ENCODE measurements at places on chromosomes 13 and 19. TPM values are rescaled to one million over a fixed set of nuclear protein-coding genes. Genes with fewer than 3 reads are reported as not detected.

CSNK1G2 gene
- 55.9 TPM for polyA plus RNA-seq

DNA sequence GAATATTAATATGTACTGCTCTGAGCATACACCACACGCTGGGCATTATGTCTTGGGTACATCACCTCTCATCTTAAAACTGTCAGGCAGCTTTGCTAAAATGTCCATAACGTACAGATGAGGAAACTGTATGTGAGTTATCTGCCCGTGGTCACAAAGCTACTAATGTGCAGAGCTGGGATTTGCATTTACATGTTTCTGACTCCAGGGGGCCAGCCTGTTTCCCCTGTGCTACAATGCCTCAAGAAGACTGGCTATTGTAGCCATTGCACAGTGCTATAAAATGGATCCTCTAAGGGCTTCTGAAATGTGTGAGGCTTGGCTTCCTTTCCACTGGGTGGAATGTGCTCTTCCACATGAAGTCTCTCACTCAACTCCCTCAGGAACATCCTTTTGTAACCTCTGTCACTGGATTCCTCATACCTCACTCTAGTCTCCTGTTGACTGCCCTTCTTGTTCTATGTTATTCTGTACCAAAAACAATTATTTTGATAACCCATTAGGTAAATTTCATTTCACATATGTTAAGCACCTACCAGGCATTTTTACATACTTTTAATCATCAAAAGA is 95.6 kb upstream of the HTR2A start:
- H3K36me3 ChIP-seq: no peaks in the 10 kb centered on the region
- no peak overlapping the region for H3K4me3 ChIP-seq
- DNase-seq: peak; percentile 31
- no peak overlapping the region for H3K27ac ChIP-seq

CATSPERD gene
- polyA plus RNA-seq: 0.56 TPM

S1PR5 gene
- polyA plus RNA-seq: 4.6 TPM

LIM2 gene
- not detected for polyA plus RNA-seq

SULT2A1 gene
- not detected for polyA plus RNA-seq

ZNF132 gene
- polyA plus RNA-seq: 1.1 TPM

RGL3 gene
- polyA plus RNA-seq: 49.2 TPM

ZNF382 gene
- 3.2 TPM for polyA plus RNA-seq

ZNF66 gene
- polyA plus RNA-seq: 18.5 TPM

DNA sequence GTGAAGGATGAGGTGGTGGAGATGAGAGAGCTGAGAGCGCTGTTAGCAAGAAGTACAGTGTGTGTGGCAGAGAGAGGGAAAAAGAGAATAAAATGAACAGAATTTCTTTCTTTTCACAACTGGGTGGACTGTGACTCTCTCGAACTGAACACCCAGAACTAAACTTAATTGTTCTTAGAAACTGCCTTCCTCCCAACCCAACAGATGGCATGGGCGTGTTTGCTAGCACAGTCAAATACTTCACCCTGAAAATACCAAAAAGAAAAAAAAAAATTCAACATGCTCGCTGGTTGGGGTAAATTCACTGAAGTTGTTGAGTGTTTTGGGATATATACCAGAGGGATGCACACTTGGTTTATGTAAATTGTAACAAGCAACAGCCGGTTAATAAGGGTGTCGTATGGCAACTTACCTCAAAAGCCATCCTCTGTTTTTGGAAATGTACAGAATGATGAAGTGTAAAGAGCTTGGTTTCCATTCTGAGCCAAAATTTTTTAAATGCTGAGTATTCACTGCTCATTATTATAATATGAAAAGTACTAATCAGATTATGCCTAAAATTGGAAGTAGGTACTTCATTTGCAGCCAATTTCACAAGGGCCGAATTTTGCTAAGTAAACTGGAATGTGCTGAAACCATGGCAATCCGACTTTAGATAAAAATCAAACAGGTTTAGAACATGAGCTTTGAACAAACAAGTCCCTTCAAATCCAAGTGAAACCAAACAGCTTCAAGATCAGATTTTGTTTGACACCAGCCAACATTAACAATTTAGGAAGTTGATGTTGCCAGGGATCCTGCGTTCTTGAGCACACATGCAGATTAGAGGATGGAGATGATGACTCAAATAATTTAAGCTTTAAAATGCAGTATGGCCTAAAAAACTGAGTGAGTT is 115.8 kb downstream of the ZIC5 start:
- DNase-seq: no peak
- no peaks in the 10 kb centered on the region for H3K27me3 ChIP-seq
- no peaks in the 10 kb centered on the region for H3K36me3 ChIP-seq
- H3K4me1 ChIP-seq: peaks cover 67% of the 10 kb centered on the region

DNA sequence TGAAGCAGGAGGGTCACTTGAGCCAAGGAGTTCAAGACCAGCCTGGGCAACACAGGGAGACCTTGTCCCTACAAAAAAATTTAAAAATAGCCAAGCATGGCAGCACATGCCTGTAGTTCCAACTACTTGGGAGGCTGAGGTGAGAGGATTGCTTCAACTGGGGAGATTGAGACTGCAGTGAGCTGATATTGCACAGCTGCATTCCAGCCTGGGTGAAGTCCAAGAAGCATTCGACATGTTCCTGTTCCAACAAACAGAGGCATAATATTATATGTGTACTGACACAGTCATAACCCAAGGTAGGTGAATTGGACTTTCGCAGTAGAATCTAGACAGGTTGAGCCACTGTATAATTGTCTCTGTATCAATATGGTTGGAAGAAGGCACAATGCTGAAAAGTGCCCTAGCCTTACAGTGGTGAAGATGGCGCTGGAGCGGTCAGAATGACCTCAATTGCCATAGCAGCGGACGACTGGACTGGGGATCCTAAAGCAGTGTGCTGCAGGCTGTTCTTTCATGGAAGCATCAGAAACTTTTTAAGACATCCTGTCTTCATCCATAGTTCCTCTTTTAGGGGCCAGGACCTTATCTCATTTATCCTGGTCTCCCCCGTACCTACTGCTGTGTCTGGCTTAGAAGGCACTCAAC is 112.0 kb upstream of the CLDN10 start:
- H3K27ac ChIP-seq: no peak overlapping the region
- H3K36me3 ChIP-seq: no peaks in the 10 kb centered on the region
- DNase-seq: no peak
- H3K4me1 ChIP-seq: no peaks in the 10 kb centered on the region

GRCh38 chr13:95660981-95661581 is 15.9 kb upstream of the DNAJC3 start:
- H3K4me1 ChIP-seq: no peaks in the 10 kb centered on the region
- no peaks in the 10 kb centered on the region for H3K27me3 ChIP-seq
- H3K27ac ChIP-seq: no peak overlapping the region
- no peaks in the 10 kb centered on the region for H3K36me3 ChIP-seq
- DNase-seq: peak; percentile 74
- no peak overlapping the region for H3K4me3 ChIP-seq

DNA sequence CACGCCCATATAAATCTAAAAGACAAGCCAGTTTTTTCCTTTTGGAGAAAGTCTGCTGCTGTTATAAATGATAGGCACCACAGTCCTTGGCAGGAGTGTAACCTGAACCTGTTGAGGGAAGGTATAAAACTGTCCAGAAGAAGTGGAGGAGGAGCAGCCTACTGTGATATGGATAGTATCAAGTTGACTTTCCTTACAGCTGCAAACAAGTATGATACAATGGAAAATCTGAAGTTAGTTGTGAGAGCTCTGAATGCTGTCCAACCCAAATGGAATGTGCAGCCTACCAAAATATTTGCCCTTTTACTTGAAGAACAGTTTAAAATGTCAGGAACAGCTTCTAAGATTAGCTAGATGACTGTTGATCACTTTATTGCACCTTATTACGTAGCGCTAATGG is 399.6 kb downstream of the FGF14 start:
- H3K36me3 ChIP-seq: no peaks in the 10 kb centered on the region
- H3K4me3 ChIP-seq: no peak overlapping the region
- no peaks in the 10 kb centered on the region for H3K4me1 ChIP-seq
- H3K27ac ChIP-seq: no peak overlapping the region
- H3K27me3 ChIP-seq: no peaks in the 10 kb centered on the region
- DNase-seq: no peak

ZNF468 gene
- polyA plus RNA-seq: 11.5 TPM

- DNase-seq: no peak
- no peaks in the 10 kb centered on the region for H3K27me3 ChIP-seq
- no peaks in the 10 kb centered on the region for H3K36me3 ChIP-seq
- peaks cover 1% of the 10 kb centered on the region for H3K4me1 ChIP-seq
- no peak overlapping the region for H3K4me3 ChIP-seq
Observed at GRCh38 chr13:44422755-44423643, 49.4 kb downstream of the SERP2 start.

GRCh38 chr13:99600318-99600717 is 99.0 kb downstream of the TM9SF2 start:
- DNase-seq: peak; percentile 86
- H3K4me3 ChIP-seq: no peak overlapping the region

MEDAG gene
- 2.2 TPM for polyA plus RNA-seq

- H3K27ac ChIP-seq: no peak overlapping the region
- no peaks in the 10 kb centered on the region for H3K36me3 ChIP-seq
- DNase-seq: no peak
- no peaks in the 10 kb centered on the region for H3K27me3 ChIP-seq
Observed at GRCh38 chr13:89982407-89983095, 1364.9 kb upstream of the MIR17HG start.

PEAK3 gene
- not detected for polyA plus RNA-seq

DNA sequence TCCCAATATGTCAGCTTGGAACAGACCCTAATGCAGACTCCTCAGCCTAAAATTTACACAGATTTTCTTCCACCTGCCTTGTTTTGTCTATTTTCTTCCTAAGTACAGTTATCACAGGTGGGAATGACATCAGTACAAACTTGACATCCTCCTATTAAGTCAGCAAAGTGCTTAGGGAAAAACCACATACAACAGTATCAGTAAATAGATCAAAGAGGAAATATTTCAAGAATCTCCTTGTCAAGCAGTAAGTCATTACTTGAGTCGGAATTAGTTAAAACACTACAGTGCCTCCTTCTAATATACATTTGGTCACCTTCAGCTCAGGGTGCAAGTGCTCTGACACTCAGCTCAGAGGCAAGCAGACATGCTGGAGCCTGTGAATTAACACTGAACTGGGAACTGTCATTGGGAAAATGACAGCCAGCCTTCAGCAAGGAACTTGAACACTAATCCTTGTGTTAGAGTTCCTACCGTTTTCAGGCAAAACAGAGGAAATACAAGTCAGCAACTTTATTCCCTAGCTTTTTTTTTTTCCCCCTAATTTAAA is 394.3 kb upstream of the HTR2A start:
- no peak overlapping the region for H3K4me3 ChIP-seq
- DNase-seq: no peak
- no peaks in the 10 kb centered on the region for H3K27me3 ChIP-seq
- no peaks in the 10 kb centered on the region for H3K4me1 ChIP-seq
- no peak overlapping the region for H3K27ac ChIP-seq

ZNF793 gene
- polyA plus RNA-seq: 6.8 TPM

LYL1 gene
- polyA plus RNA-seq: 0.77 TPM

DNA sequence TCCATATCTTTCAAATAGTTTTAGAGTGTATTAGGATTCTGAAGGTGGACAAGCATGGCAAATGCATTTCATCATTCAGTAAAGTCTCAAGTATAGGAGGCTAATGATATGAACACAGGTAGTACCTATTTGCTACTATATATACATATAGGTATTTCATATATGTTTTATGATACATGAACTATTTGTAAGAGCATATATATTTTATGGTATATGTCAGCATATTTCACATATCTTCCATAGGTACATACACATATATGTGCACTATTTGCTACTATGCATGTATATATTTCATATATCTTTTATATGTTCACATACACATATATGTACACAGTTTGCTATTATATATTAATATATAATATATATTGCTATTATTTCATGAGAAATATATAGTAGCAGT is 1291.7 kb upstream of the MIR17HG start:
- H3K27me3 ChIP-seq: no peaks in the 10 kb centered on the region
- no peak overlapping the region for H3K27ac ChIP-seq
- H3K4me3 ChIP-seq: no peak overlapping the region
- no peak for DNase-seq
- H3K36me3 ChIP-seq: no peaks in the 10 kb centered on the region

GRCh38 chr19:52138278-52138982 is 1.3 kb downstream of the ZNF616 start:
- peak; percentile 92 for DNase-seq
- no peaks in the 10 kb centered on the region for H3K36me3 ChIP-seq
- peak overlapping the region; percentile 88 for H3K4me3 ChIP-seq
- H3K4me1 ChIP-seq: peaks cover 8% of the 10 kb centered on the region

- H3K27me3 ChIP-seq: no peaks in the 10 kb centered on the region
- no peak overlapping the region for H3K27ac ChIP-seq
- no peak for DNase-seq
Observed at GRCh38 chr19:33241091-33241529, 15.5 kb upstream of the SLC7A10 start.

- H3K27ac ChIP-seq: no peak overlapping the region
- no peak overlapping the region for H3K4me3 ChIP-seq
- peaks cover 9% of the 10 kb centered on the region for H3K36me3 ChIP-seq
- peak; percentile 66 for DNase-seq
- H3K27me3 ChIP-seq: no peaks in the 10 kb centered on the region
Observed at GRCh38 chr19:46721269-46722003, 4.5 kb upstream of the PRKD2 start.

DNA sequence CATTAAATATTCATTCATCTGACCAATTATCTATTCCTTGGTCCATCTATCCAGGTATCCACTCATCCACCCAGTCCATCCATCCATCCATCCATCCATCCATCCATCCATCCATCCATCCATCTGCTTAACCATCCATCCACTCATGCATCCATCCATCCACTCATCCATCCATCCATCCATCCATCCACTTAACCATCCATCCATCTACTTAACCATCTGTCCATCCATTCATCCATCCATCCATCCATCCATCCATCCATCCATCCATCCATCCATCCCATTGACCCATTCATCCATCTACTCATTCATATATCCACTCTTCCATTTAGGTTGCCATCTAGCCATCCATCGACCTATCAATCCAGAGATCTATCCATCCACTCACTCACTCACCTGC is 11.4 kb downstream of the MYBPC2 start:
- DNase-seq: no peak
- H3K27me3 ChIP-seq: no peaks in the 10 kb centered on the region

DNA sequence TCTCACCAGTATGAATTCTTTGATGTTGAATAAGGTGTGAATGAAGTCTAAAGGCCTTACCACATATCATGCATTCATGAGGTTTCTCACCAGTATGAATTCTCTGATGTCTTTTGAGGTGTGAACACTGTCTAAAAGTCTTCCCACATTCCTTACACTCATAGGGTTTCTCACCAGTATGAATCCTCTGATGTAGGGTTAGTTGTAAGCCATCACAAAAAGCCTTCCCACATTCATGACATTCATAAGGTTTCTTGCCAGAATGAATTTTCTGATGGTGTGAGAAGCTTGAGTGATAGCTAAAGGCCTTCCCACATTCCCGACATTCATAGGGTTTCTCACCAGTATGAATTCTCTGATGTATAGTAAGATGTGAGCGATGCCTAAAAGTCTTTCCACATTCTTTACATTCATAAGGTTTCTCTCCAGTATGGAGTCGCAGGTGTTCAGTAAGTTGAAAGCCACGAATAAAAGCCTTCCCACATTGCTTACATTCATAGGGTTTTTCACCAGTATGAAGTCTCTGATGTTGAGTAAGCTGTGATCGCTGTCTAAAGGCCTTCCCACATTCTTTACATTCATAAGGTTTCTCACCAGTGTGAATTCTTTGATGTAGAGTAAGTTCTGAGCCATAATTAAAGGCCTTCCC is 27.7 kb downstream of the ZNF461 start:
- no peaks in the 10 kb centered on the region for H3K27me3 ChIP-seq
- H3K27ac ChIP-seq: no peak overlapping the region

- no peaks in the 10 kb centered on the region for H3K4me1 ChIP-seq
- H3K4me3 ChIP-seq: no peak overlapping the region
- no peak for DNase-seq
- H3K27ac ChIP-seq: no peak overlapping the region
Observed at GRCh38 chr19:30071871-30072270, 129.8 kb downstream of the URI1 start.

Data from GM23338 (cell line).